ENCODE measurements at places on chromosomes 3 and 15. TPM values are rescaled to one million over a fixed set of nuclear protein-coding genes. Genes with fewer than 3 reads are reported as not detected.

- no peak for DNase-seq
These were observed 1134.9 kb downstream of the ROBO2 start for GRCh38 chr3:78174821-78175220.

GRCh38 chr3:27521179-27521871, 37.1 kb upstream of the SLC4A7 start:
- DNase-seq, result no peak

NPAP1 gene
- total RNA-seq, result 0.17 TPM

DNA sequence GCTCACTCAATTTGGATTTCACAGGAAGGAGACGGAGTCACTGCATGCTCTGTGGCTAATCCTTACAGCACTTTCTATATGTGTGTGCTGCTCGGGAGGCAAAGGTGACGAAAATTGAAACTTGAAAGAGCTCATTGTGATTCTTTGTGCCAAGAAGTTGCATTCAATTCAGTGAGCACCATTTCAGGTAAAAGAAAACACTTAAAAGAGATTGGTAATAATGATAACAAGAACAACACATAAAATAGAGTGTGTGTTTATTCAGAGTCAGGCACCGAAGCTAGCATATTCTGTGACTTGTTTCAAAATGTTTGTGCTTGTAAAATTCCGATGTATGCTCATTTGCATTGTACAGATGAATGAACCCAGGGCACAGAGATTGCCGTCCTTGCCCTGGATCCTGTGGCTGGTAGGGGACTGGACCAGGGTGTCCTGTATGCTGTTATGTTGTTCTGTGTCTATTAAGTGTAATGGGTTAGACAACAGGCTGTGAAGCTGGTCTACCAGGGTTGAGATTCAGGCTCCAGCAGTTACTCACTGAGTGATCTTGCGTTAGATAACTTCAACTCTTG, 193.3 kb upstream of the PROK2 start:
- DNase-seq, result no peak

- no peak for DNase-seq
These were observed 101.1 kb downstream of the GREM1 start for GRCh38 chr15:32818758-32819447.

GRCh38 chr15:40087068-40087810, 21.4 kb downstream of the BMF start:
- peak; percentile 26 for DNase-seq

GRCh38 chr3:105888621-105889579, 20.1 kb upstream of the CBLB start:
- DNase-seq, result no peak

DNA sequence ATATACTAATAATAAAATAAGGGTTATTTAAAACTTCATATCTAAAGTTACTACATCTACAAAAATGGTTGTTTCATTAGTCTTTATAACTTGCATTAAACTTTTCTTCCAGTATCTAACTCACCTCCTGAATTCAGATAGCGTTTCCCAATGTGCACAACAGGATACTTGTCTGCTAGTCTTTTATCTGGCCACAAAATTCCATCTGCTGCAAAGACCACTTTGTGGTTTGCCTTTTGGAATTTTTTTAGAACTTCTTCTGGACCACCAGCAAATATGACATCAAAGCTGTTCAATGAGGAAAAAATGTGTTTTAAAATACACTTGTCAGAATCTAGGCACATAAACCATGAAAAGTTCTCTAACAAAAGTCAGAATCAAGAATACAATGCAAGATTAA, 50.8 kb downstream of the PLOD2 start:
- DNase-seq, result no peak

TMEM207 gene
- total RNA-seq, result not detected

GRCh38 chr3:180011927-180012326, 24.8 kb downstream of the PEX5L start:
- no peak for DNase-seq
